ENCODE measurements at places on chromosomes 7 and 10.

DNA sequence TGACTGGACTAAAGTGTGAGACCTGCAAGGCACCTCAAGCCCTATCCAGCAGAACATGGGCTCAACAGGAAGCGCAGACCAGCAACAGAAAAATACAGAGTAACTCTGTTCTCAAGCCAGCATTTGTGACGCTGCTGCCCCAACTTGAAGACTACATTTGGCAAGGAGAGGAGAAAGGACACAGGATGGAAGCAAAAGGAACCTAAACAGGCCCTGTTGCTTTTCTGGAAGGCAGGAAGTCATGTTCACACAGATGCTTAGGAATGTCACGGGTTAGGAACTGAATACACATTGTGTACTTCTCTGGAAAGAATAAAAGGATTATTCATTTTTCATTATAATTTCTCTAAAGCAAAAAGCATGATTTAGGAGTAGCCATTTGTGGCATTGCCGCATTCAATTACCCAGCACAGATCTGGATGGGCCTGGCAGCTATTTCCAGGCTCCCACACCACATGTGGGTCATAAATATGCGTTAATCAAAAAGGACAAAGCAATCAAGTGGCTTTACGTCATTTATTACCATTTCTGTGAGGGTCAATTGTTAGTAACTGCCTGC lies 19.8 kb upstream of the TOMM7 start:
- DNase-seq: no peak

DNA sequence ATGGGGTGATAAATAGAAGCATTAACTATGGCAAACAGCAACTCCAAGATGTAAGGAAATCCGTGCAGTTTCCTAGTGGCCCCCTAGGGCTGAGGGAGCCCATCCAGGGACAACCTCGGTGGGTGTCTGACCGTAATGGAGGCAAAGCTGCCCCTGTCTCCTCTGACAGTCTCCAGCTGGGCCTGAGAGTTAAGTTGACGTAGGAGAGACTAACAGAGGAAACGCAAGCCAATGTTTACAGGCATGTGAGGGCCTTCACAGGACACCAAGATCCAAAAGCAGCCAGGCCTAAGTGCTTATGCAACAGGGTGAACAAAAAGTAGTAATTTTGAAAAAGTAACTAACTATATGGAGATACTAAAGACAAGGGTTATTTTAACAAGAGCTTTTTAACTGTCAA lies 330.0 kb upstream of the C7orf33 start:
- DNase-seq: no peak

GRCh38 chr7:28836716-28837115 lies 121.4 kb downstream of the TRIL start:
- no peak for DNase-seq

DNA sequence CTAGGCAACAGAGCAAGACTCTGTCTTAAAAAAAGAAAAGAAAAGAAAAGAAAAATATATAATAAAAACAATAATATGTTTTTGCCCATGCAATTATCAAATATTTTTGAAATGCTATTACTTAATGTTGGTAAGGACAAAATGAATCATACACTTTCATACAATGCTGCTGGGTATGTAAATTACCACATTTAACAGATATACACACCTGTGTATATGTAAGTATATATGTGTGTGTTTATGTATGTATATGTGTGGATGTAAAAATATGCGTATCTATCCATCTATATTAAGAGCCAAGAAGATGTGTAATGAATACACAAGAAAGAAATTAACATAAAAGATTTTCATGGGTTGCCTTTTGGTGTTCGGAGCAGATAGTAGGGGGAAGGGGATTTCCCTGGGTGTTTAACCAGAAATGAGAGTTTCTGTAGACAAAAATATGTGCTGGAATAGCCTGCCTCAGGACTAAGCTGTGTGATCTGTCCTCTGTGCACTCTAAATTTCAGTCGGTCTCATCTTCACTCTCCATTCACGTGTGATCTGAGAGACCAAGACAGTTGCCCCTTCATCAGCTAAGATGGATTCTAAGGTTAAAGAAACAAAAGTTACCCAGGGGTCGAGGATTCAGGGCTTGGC lies 61.2 kb downstream of the PRKCQ start:
- DNase-seq: no peak

GRCh38 chr7:85191383-85191782 lies 4.5 kb upstream of the SEMA3D start:
- DNase-seq: no peak

- DNase-seq: no peak
Measured at GRCh38 chr7:82057476-82057875, 287.6 kb upstream of the HGF start.

DNA sequence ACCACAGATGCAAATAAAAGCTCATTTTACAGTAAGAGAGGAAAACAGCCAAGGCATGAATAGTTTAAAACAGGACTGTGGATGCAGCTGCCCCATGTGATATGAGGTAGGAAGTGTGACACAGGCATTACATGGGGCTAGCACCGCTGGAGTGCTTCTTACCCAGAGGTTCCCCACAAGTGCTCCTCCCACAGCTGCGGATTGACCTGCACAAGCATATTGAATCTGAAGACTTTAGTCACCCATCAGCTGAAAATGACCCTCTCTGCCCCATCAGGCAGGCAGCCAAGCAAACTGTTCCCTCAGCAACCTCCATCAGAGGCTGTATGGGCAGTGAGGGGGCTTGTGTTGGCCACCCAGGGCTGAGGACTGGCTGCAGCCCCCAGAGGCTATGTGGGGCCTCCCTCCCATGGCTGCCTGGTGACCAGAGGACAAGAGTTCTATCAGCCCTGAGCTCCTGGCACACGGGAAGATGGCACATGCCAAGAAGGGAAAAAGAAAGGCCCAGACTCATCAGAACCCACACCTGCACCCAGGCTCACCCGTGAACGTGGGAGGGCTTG lies 98.7 kb downstream of the TCERG1L start:
- DNase-seq: no peak

GRCh38 chr10:50625649-50626132 lies 1.9 kb upstream of the SGMS1 start:
- no peak for DNase-seq

GRCh38 chr10:20485554-20485953 lies 411.6 kb downstream of the NEBL start:
- no peak for DNase-seq

DNA sequence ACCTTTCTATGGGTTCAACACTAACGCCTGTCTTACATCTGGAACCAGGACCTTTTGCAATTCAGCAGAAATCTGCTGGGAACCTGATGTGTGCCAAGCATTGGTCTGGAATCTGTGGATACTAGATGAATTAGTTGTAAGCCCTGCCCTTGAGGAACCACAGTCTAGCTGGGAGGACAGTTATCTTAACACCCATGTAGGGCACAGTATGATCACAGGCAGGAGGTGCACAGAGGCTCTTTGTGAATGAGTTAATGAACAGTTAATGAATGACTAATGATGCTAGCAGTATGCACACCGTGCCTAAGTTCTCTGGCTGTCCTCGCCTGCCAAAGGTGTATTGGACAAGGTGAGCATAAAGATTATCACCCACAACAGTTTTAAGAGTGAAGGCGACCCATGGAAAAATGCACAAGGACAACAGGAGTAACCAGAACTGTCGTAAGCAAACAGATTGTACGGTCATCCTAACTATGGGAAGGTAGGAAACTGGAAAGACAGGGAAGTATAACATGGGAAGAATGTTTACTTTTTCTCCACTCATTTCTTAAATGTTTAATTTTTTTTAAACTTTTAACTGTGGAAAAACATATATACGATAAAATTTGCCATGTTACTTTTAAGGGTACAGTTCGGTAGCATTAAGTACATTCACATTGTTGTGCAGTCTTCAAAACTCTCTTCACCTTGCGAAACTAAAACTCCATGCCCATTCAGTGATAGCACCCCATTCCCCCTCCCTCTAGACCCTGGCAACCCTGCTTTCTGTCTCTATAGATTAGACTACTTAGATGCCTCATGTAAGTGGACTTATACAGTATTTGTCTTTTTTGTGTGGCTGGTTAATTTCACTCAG lies 139.9 kb downstream of the CXCL12 start:
- no peak for DNase-seq

GRCh38 chr7:28957064-28957750 lies 923 bp downstream of the TRIL start:
- no peak for DNase-seq

DNA sequence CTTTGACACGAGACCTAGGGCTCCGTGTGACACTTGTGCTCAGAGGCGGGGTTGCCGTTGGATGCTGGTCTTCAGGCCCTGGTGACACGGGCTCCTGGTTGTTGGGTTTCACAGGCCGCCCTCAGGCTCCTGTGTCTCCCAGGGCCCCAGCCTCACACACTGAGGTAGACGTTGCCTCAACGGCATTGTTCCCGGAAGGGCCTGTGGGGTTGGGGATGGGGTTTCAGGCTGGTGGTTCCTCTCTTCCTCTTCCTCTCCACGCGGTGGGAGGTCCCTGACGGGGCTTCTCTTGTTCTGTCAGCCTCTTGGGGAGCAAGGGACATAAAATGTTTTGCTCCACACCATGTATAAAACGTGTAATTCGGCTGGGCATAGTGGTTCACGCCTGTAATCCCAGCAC lies 125.1 kb downstream of the TRRAP start:
- no peak for DNase-seq

GRCh38 chr7:53699215-53699837 lies 663.9 kb downstream of the POM121L12 start:
- DNase-seq: no peak

DNA sequence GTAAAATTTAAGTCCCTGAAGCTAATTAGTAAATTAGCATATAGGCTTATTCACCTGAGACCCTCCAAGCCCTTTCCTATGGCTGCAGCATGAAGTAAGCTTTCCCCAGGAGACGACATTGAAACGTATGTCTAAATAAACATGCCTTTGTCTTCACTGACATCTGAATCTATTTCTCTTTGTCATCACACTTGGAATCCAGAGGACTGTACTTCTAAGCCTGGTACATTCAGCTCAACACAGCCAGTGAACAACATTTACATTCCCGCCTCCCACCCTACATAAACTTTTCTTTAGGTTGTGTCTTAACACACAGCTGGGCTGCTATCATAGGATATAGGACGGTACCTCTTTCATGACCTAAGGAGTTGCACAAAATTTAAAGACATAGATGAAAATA lies 414.4 kb downstream of the SFMBT2 start:
- DNase-seq: no peak

DNA sequence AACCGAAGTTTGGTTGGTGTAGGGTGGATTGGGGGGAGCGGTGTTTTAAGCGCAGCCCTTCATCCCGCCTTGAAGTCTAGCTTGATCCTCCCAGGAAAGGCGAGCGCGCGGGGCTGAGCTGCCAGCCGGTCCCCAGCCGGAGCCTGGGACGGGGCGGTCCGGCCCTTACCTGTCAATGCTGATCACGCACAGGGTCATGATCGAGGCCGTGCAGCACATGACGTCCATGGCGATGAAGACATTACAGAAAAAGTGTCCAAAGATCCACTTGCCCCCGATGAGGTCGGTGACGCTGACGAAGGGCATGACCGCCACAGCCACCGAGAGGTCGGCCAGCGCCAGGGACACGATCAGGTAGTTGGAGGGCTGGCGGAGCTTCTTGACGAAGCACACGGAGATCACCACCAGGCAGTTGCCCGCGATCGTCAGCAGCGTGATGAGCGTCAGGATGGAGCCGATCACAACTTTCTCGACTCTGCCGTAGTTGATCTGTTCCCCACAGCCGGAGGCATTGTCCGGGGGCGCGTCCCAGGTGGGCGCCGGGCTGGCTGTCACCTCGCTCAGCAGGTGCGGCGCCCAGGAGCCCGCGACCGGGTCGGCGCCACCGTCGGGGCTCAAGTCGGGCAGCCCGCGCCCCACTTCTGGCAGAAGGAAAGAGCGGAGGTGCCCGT lies 740 bp downstream of the HTR7 start:
- DNase-seq: peak; percentile 2

DNA sequence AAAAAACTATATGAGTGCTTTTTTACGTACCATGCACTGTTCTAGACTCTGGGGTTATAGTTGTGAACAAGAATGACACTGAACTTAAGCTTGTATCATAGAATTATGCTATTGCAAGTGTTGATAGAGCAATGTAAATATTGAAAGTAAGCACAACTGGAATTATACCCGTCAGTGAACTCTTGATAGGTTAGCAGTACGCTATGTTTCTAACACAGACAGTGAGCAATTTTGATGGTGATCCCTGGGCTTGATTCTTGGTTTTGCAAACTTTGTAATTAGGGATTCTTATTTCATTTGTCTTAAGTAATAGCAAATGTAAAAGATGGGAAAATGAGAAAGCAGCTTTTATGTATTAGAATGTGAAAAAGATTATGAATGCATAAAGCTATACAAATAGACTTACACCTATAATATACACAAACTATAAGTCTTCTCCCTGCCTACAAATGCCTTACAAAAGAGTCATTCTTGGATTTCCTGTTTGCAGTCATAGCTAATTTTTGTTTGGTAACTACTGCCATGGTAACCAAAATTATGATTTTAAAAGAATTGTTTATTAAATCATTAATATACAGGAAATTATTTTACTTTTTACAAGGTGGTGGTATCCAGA lies 6.7 kb downstream of the TES start:
- no peak for DNase-seq

DNA sequence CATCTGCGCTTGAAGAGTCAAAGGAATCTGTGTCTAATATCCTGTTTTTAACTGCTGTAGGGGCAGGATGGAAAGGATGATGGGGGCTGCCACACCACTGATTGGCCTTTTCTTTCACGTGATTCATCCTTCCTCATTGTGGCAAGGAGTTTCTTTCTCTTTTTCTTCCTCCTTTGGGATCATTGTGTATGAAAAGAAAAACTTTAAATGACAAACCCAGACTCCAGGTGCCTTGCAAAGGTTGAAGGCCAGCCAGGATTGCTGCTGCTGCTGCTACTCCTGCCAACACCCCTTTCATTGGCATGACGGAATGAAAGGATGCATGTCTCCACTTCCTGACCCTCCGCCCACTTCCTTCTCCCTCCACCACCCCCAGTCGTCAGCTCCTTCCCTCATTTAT lies 6.5 kb upstream of the OIT3 start:
- DNase-seq: no peak

DNA sequence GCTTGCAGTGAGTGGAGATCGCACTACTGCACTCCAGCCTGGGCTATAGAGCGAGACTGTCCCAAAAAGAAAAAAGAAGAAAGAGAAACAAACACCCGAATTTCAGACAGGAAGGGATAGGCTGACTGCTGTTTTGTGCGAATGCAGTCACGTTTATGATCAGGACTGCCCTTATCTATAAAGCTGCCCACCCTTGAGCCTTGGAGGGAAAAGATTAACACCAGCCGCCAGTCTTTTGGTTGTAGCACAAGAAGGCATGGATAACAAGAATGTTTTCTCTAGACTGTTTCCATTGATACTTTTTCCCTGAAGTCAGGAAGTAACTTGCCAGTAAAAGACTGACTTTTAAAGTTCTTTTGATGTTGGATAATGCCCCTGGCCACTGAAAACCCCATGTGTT lies 314.0 kb downstream of the BICC1 start:
- no peak for DNase-seq

DNA sequence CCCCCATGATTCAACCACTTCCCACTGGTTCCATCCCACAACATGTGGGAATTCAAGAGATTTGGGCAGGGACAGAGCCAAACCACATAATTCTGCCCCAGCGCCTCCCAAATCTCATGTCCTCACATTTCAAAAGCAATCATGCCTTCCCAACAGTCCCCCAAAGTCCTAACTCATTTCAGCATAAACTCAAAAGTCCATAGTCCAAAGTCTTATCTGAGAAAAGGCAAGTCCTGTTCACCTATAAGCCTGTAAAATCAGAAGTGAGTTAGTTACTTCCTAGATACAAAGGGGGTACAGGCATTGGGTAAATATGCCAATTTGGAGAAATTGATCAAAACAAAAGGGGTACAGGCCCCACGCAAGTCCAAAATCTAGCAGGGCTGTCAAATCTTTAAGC lies 272.9 kb downstream of the MAGI2 start:
- no peak for DNase-seq

- no peak for DNase-seq
Measured at GRCh38 chr10:48778193-48778857, 93.7 kb downstream of the WDFY4 start.

- no peak for DNase-seq
Measured at GRCh38 chr10:30704026-30704600, 74.6 kb upstream of the LYZL2 start.

Measured in activated CD4-positive, alpha-beta T cell treated with anti-CD3 and anti-CD28 coated beads, Interleukin-2, amount 50 U/mL, for 1 hour (primary cell).